ENCODE measurements at places on chromosomes 16 and 17.

GRCh38 chr16:50318796-50319578, 49.8 kb downstream of the BRD7 start:
- DNase-seq: no peak

- DNase-seq: no peak
These were observed 16.0 kb upstream of the SPPL2C start for GRCh38 chr17:45828582-45829133.

DNA sequence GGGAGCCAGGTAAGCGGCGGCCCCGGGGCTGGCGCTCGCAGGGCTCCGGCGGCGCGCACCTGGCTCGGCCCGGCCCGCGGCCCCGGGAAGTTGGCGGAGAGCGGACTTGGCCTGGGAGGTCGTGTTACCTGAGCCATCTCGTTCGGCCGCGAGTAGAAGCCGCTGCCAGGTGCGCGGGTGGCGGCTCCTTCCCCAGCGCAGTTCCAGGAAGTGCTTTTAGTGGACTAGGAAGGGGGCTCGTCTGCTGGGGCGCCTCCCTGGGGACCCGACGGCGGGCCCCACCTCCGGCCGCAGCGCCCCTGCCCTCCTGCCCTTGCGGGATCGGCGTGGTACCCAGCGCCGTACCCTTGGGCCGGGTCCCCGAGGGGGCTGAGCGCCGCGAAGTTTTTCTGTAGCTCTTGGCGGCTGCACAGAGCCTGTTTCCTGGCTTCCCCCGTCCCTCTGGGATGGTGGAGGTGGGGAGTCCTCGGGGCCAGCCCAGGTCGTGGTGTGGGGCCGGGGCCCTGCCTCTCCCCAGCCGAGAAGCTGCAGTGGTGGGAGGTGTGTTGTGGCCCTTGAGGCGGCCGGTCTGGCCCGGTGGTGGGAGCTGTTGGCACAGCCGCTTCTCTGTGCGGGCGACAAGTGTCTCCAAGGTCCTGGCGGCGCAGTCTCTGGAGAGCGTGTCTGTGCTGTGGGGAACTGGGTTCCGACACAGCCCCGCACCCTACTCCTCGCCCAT, 96.9 kb downstream of the RAB11FIP4 start:
- no peak for DNase-seq

DNA sequence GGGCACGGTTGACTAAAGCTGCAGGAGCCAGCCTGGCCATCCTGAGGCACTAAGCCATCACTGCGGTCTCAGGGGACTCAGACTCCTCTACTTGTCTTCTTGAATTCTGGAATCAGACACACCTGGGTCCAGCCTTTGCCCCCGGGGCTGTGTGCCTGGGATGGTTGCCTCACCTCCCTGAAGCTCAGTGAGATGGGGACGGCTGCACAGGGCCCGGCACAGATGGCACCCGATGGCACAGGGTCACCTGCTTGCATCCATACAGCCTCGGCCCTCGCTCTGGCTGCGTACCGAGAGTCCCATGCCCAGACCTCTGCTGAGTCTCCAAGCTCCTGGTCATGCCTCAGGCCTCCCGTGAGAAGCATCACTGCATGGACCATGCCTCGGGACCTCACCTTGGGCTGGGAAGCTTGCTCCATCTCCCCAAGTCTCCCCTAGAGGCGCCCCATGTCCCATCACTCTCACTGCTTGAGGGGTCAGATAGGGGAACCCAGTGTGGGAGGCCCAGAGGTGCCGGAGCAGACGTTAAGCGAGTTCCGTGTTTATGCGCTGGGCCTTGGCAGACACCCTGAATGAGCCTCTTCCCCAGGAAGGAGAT, 316.3 kb downstream of the SEC14L1 start:
- DNase-seq: no peak

DNA sequence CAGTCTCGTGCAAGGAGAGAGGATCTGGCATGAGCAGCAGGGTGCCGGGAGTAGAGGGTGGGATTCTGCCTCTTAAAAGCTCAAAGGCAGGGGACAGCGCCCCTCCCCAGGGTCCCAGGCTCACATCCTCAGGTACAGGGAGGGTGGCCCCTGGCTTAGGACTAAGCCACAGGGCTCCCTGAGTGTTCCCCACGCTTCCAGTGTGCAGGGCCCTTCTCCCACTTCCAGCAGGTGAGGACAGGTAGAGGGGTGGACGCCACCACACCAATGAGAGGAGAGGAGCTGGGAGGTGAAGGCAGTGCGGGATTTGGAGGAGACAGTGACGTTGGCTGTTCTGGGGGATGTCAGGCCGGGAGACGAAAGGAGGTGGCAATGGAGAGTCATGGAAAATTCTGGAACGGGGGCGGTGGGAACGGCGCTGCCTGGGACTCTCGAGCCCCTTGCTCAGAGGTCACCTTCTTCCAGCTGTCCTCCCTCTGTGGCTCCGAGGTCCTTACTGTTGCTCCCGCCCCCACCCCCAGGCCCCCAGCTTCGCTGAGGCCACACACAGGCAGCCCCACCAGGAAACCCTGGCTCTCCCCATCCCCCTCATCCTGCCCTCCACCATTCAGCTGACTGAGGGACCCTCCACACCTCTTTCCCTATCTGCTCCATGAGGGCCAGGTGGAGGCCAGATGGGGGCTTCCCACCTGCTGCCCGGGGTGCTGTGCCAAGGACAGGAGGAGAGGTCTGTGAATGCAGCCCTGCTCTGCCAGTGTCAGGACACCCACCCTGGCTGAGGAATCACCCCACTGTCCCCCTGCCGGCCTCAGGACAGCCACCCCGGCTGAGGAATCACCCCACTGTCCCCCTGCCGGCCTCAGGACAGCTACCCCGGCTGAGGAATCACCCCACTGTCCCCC, 57.7 kb upstream of the ACSF3 start:
- no peak for DNase-seq

DNA sequence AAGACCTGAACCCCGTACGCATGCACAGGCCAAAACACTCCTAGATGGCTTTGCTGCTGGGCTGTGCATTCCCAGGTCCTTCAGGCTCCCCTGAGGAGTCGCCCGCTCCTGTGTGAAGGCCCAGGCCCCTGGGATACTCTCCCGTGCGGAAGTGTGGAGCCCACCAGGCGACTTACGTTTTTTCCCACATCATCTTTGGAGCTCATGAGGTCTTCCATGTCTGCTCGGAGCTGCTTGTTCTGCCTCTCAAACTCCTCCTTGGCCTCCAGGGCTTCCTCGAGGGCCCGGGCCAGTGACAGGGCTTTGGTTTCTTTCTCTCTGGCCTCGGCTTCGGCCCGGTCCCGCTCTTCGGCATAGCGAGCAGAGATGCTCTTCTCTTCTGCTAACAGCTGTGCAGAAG, 56.4 kb downstream of the NDEL1 start:
- DNase-seq: no peak

GRCh38 chr16:56513972-56514371, 5.9 kb downstream of the BBS2 start:
- DNase-seq: no peak

- DNase-seq: no peak
These were observed 159.6 kb upstream of the MPHOSPH6 start for GRCh38 chr16:82329504-82330192.

GRCh38 chr16:72848028-72848400, 199.9 kb downstream of the ZFHX3 start:
- DNase-seq: no peak

GRCh38 chr17:82915010-82915756, 75.4 kb upstream of the ZNF750 start:
- no peak for DNase-seq

- no peak for DNase-seq
These were observed 7.0 kb downstream of the PLXDC1 start for GRCh38 chr17:39144416-39144840.

- no peak for DNase-seq
These were observed 43.0 kb downstream of the MYO18A start for GRCh38 chr17:29136998-29137730.

GRCh38 chr17:72123530-72124437, 3.0 kb downstream of the SOX9 start:
- no peak for DNase-seq

- DNase-seq: no peak
These were observed 49.7 kb downstream of the TOX3 start for GRCh38 chr16:52497067-52497816.

DNA sequence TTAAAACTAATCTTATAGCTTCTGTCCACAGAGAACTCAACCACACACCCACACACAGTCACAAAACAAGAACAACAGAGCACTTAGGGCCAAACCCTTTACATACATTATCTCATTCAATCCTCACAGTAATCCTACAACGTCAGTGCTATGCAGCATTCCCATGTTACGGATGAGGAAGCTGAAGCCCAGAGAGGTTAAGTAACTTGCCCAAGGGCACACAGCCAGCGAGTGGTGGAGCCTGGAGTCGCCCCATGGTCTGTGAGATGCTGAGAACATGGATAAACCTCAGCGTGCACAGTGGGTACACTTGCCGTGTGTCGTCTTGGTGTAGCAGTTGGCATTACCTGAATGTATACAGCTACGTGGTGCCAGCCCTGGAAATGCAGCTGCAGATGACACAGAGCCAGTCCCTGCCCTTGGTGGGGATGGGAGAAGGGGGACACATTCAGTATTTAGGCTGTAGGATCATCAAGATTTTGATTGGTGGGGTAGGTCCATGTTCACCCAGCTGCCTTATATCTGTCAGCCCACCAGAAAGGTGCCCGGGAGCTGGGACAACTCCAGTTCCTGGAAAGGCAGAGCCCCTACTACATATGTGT, 177.0 kb downstream of the IRF8 start:
- DNase-seq: no peak

DNA sequence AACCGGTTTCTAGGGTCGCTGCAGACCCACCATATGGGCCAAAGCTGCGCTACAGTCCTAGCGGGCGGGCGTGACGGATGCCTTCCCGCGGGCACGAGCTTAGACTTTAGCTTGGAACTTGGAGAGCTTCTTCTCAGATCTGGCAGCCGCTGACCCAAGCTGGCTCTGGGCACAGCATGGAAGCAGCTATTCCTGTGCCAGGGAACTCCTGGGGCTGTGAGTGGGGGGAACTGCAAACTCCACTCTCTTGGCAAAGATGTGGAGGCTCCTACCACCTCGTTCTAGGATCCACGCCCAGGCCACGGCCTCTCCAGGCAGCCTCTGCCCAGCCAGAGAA, 8.8 kb downstream of the FAAP100 start:
- DNase-seq: no peak

- DNase-seq: no peak
These were observed 45.3 kb downstream of the RAI1 start for GRCh38 chr17:17726458-17727060.

DNA sequence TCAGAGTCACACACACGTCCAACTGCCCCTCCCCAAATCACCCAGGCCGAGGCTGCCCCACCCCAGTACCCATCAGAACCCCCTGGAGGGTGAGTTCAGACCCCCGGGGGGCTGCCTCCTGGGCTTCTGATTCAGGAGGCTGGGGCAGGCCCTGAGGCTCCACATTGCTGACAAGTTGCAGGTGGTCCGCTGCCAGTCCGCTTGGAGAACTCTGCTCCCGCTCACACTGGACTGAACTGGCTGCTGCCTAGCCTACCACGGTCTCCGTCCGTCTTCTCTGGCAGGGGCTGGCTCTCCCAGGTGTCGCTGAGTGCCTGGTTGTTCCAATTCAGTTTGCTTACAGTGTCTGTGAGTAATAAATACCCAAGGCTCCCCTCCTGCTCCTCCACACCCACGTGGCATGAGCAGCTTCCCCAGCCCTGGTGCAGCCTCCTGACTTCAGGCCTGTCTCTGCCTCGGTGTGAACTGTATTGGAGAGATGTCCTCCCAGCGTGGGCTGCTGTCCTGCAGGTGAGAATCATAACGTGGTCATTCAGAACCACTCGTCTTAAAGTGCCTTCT, 163.4 kb downstream of the LAT start:
- DNase-seq: no peak

DNA sequence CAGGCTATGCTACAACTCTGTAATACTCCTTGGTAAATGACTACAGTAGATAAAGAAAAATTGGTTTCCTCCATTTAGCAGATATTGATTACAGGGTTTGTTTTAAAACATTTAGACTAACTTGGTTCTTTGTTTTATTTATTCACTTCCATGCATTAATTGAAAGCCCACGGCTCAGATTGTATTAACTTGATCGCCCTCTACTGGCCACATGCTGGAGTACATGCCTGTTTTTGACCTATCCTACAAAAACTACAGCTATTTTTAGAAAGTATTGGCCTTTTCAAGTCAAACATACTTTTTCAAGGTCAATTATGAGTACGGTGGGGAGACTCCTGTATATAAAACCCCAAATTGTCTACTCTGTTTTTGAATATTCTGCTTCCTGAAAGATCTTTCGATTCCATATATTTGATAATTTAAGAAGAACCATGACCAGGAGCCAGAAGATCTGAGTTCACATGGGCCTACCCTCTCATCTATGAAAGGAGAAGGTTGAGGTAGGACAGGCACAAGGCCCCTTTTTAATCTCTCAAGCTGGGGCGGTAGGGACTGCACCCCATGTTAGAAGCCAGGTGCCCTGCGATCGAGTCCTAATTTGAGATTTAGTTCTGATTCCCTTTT, 51.8 kb downstream of the CA10 start:
- DNase-seq: no peak

- DNase-seq: no peak
These were observed 172.5 kb downstream of the HS3ST3A1 start for GRCh38 chr17:13429201-13429600.

- DNase-seq: no peak
These were observed 968.1 kb upstream of the GOT2 start for GRCh38 chr16:59701963-59702930.

- no peak for DNase-seq
These were observed 121.5 kb downstream of the CCDC182 start for GRCh38 chr17:57623620-57624019.

DNA sequence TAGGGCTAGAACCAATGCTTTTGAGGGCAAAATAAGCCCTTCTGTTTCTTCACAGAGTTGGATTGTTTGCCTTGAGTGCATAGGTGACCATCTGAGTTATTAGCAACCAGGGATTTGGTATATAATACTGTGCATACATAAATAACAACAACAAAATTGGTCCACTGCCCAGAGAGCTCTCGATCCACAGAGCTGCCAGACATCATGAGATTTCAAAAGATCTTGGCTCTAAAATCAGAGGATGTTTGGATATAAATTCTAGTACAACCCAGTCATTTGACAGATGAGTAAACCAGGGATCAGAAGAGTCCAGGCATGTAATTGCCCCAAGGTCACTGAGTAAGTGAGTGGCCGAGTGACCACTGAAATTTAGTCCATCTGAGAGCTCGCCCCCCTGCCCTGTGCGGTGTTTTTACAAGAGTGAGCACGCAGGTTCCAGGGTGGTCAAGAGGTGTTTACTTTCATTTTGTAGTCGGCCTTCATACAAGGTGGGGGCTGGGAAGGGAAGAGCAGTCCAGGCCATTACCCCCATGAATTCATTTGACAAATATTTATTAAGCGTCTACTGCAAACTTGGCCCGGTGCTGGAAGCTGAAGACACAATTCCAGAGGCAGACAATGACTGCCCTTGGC, 1.8 kb upstream of the MT2A start:
- no peak for DNase-seq

- no peak for DNase-seq
These were observed 667 bp downstream of the FSCN2 start for GRCh38 chr17:81528651-81529436.

DNA sequence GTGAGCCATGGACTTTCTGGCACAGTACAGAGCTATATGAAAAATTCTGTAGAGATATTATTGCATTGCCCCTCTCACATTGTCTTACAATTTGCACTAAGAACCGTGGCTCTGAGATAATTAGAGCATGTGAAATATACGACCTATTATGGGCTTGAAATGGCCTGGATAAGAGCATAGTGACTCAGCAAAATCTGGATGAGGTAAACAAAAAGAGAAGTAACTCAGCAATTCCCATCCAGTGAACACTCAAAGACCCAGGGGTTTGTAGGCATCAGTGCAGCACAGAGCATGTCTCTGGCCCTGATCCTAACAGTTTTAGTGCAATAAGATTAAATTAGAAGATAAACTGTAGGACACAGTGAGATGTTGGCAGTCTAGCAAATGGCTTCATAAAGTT, 317.2 kb upstream of the MYOCD start:
- no peak for DNase-seq

Measured in SIG-M5 (cell line).